ENCODE measurements at places on chromosomes 3 and 15. TPM values are rescaled to one million over a fixed set of nuclear protein-coding genes. Genes with fewer than 3 reads are reported as not detected.

The KBTBD12 gene
- total RNA-seq: 1.6 TPM

The ERICH6 gene
- 9.7 TPM for total RNA-seq

The ADGRG7 gene
- total RNA-seq: 0.43 TPM

The SST gene
- total RNA-seq: not detected

The FBN1 gene
- 68.7 TPM for total RNA-seq

GRCh38 chr3:31713816-31714215, 181.1 kb downstream of the STT3B start:
- no peak overlapping the region for H3K4me3 ChIP-seq
- no peaks in the 10 kb centered on the region for H3K27me3 ChIP-seq
- no peak for DNase-seq
- no peaks in the 10 kb centered on the region for H3K4me1 ChIP-seq
- H3K27ac ChIP-seq: no peak overlapping the region

DNA sequence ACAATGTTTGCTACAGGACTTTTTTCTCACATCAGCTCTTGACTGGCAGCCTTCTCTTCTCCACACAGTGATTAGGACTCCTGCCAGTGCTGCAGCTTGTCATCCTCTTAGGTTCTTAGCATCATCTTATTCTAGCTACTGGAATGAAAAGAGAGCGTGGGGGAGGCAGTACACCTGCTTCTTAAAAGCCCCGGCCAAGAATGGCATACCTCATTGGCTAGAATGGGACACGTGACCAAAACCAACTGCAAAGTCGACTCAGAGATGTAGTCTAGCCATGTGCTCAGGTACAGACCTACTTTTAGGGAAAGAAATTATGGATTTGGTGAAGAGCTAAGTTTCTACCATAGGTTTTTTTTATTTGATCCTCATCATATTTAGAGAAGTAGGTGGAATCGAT, 44.1 kb downstream of the RARB start:
- no peaks in the 10 kb centered on the region for H3K4me1 ChIP-seq
- H3K4me3 ChIP-seq: no peak overlapping the region
- no peaks in the 10 kb centered on the region for H3K36me3 ChIP-seq
- DNase-seq: peak; percentile 43
- no peak overlapping the region for H3K27ac ChIP-seq

DNA sequence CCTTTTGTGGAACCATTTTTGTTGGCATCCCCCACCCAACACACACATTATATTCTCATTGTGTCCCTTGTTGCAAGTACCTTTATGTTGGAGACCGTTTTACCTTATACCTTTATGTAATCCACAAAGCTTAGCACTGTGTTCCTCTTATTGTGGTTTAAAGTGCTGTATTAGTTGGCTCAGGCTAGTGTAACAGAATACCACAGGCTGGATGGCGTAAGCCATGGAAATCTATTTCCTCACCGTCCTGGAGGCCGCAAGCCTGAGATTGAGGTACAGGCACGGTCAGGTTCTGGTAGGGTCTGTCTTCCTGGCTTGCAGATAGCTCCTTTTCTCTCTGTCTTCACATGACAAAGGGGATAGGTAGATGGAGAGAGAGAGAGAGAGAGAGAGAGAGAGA, 302.8 kb downstream of the ROBO2 start:
- no peaks in the 10 kb centered on the region for H3K4me1 ChIP-seq
- no peaks in the 10 kb centered on the region for H3K27me3 ChIP-seq
- H3K4me3 ChIP-seq: no peak overlapping the region
- DNase-seq: no peak

GRCh38 chr3:11530153-11530721, 113.5 kb downstream of the VGLL4 start:
- no peak overlapping the region for H3K27ac ChIP-seq
- H3K4me1 ChIP-seq: peaks cover 15% of the 10 kb centered on the region
- DNase-seq: peak; percentile 66
- H3K4me3 ChIP-seq: no peak overlapping the region
- H3K27me3 ChIP-seq: no peaks in the 10 kb centered on the region
